HTR-8/SVneo (cell line): ENCODE measurements at places on chromosomes 13 and 19.

DNA sequence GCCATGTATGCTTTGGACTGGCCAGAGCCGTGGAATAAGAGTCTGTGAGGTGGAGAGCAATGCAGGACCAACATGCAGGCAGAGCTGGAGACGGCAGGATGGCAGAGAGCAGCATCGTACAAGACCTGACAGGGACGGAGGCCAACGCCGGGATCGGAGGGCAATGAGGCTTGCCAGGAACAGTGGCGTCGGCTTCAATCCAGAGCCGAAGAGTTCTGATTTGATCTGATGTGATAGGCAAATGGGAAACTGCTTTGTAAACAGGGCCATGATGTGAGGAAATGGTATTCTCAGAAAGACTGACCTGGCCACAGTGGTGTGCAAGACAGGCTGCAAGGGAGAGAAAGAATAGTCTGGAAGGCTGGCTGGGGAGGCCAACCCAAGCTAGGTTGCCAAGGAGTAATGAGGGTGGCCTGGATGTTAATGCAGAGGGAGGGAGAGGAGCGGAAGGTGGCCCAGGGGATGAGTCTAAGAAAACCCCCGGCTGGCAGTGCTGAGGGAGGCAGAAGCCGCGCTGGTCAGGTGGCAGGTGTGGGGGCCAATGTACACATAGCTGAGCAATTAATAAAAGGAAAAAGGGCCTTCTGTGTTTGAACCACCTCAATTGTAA, 26.7 kb downstream of the RCBTB2 start:
- DNase-seq = no peak

GRCh38 chr13:30091691-30092090, 215.7 kb downstream of the KATNAL1 start:
- DNase-seq = no peak

DNA sequence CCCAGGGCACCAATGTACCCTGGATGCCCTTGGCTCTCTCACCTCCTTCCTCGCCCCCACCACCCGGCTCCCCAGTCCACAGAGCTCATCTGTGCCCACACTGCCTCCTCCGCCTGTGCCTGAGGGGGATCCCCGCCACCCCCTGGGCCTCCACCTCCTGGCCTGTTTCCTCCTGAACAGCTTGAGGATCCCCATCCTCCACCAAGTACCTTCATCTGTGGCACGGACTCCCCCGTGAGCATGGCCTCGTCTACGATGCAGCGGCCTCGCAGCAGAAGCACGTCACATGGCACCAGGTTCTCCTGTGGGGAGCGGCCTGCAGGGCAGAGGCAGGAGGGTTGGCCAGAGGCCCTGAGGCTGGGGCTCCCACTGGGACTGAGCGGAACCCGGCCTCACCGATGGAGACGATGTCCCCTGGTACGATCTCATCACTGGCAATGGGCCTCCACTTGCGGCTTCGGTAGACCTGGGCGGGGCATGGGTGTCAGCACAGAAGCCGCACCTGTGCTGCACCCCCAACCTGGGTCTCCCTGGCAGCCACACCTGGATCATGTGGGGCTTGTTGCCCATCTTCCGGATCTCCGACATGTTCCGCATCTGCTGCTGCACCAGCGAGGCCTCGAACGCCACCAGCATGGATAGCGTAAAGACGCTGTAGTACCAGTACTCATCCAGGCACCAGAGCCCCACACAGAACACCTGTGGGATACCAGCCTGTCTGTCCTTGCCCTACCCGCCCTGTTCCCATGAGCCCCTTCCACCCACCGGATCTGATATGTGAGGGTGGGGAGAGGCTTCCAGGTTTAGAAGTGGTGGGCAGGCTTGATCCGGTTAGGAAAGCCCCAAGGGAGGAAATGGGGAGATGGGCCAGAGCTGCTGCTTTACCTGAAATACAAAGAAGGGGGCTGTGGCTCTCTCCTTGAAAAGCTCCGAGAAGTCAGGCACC, 6.8 kb downstream of the ATP13A1 start:
- DNase-seq = no peak

DNA sequence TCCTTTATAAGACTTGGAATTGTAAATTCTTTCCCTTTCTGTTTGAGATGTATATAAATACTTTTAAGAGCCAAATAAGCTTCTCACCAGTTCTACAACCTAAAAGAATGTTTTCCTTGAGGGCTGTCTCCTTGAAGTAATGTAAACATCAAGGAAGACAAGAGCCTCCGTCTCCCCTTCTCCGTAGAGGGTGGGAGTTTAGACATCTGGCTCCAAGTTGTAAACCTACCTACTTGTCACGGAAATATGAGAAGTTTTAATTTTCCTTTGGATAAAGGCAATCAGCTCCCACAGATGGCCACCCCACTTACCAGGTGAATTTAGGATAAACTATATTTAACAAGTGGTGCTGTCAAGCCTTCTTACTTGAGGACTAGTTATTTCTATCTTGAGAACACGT, 237.9 kb downstream of the NALCN start:
- no peak for DNase-seq

DNA sequence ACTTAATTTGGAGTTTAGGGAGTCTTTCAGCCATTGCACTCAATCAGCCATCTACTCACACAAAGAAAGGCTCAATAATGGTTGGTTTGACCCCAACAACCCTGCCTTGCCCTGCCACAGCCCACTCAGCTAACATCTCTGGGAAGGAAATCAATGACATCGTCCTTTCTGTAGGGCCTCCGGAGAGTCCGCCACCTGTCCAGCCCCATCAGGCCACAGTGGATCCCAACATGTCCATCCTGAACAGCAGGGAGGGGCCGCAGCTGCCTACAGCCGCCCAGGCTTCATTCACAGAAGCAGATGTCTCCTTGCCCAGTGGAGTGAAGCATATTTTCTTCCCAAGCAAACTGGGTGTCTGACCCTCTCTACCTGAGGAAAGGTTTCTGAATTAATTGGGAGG, 4.2 kb upstream of the CDX2 start:
- DNase-seq = no peak

DNA sequence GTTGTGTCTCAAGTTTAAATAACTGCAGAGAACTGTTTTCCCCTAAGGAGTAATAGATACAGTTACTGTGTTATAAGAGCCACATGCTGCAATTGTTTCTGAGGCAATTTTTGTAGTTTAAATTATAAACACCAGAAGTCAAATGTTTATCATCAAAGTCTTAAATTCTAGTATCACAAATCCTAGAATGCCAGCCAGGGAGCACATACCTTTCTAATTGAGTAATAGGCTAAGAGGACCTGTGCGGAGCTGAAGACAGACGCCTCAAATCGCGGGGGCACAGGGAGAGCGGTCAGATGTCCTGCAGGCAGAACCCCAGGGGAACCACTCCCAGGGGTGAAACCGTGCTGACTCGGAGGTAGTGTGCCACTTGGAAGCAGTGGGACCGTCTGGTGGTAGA, 65.2 kb upstream of the TNFRSF19 start:
- no peak for DNase-seq

GRCh38 chr19:3983936-3984583, 1.2 kb downstream of the EEF2 start:
- no peak for DNase-seq

DNA sequence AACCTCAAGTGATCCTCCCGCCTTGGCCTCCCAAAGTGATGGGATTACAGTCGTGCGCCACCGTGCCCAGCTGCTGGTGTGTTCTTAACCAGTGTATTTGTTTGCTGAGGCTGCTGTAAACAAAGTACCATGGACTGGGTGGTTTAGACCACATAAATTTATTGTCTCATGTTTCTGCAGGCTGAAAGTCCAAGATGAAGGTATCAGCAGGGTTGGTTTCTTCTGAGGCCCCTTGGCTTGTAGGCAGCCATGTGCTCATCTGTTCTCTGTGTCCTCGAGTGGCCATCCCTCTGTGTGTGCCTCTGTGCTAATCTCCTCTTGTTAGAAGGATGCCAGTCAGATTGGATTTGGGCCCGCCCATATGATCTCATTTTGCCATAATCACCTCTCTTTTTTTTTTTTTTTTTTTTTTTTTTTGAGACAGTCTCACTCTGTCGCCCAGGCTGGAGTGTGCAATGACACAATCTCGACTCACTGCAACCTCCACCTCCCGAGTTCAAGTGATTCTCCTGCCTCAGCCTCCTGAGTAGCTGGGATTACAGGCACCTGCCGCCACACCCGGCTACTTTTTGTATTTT, 31.8 kb downstream of the PEX11G start:
- no peak for DNase-seq

GRCh38 chr13:107157271-107157670, 589.3 kb upstream of the ARGLU1 start:
- no peak for DNase-seq

DNA sequence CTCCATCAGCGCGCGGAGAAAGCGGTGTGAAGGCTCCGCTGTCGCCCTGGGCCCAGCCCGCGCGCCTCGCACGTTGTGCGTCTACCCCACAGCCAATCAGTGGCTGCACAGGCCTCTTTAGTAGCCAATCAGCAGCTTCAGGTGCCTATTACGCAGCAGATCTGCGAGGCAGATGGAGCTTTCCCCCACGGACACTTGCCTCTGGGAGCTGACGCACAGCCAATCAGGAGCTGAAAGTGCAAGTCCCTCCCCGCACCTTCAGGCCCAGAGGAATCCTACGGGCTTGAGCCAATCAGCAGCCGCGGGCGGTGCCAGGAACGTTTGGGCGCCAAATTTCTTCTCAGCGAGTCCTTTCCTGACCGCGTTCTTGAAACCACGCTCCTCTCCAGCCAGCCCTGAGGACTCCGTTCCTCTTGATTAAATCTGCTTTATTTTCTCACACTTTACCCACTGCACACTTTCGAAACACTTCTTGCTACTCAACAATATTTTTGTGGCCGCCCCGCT, 39.9 kb downstream of the SIGLEC7 start:
- DNase-seq = no peak

DNA sequence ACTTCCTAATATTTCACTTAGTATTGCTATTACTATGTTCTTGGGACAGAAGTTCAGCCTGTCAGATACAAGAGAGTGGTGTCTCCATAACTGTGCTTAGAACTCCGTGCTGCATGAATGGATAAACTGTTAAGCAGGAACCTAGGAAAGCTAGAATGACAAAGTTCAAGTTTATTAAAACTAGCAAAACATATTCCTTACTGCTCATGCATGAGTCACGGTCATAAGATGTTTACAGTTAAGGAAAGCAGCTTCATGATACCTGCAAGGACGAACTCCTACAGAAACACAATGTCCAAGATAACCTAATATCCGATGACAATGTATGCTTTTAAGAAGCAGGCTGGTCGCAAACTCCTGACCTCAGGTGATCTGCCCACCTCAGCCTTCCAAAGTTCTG, 6.0 kb upstream of the ZNF765 start:
- DNase-seq = no peak

DNA sequence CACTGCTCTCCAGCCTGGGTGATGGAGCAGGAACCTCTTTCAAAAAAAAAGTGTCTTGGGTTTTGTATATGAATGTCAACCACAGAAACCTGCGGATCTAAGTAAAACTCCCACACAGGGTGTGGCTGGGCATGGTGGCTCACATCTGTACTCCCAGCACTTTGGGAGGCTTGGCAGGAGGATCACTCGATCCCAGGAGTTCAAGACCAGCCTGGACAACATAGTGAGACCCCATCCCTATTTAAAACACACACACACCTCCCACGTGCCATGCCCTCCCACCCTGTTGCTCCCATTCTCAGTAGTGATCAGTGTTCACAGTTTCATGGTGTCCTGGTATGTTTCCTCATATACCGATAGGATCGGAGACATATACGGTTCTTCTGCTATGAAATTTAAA, 9.2 kb downstream of the TMED1 start:
- DNase-seq = no peak

- no peak for DNase-seq
These were observed 371.1 kb downstream of the PCDH9 start for GRCh38 chr13:66859078-66859477.

DNA sequence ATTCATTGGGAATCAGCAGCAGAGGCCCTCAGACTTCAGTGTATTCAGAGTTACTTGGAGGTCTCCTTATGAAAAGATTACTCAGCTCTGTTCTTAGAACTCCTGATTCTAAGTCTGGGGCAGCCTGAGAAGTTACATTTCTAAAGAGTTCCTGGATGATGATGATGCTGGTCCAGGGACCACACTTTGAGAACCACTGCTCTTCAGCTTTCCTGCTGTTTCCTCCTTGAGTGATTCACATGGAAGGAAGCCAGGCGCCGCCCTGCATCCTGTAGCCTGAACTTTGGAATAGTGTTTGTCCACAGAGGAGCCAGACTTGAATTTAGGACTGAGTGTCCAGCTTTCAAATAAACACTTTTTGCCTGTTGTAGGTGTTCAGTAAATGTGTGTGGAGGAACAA, 2.9 kb downstream of the CEBPG start:
- no peak for DNase-seq

DNA sequence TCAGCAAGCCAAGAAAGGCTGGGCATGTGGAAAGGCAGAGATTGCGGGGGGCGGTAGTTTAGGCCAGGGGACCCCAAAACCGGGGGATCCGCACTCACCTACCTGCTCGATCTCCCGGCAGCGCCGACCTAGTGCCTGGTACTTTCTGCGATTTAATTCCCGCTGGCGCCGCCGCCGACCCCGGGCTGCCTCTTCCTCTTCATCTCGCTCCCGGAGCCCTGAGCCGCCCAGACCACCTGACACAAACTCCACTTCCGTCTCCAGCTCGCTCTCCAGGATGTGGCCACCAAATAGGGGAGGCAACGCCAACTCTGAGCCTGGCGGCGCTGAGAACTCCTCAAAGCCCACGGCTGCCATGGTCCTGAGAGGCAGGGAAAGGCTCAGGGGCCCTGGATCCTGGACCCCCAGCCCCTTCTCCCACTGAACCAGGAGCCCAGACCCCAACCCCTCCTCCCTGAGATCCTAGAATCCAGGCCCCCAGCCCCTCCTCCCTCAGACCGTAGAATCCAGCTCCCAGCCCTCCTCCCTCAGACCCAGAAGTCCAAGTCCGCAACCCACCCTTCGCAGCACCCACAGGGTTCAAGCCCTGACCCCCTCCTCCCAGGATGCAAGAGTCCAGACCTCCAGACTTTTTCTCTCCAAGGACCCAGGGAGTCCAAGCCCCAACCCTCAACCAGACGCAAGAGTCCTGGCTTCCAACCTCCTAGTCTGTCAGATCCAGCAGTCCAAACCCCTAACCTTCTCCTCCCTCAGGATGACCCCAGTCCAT, 933 bp downstream of the TFPT start:
- DNase-seq = no peak

GRCh38 chr19:45154064-45154827, 6.5 kb downstream of the NKPD1 start:
- DNase-seq = peak; percentile 60

DNA sequence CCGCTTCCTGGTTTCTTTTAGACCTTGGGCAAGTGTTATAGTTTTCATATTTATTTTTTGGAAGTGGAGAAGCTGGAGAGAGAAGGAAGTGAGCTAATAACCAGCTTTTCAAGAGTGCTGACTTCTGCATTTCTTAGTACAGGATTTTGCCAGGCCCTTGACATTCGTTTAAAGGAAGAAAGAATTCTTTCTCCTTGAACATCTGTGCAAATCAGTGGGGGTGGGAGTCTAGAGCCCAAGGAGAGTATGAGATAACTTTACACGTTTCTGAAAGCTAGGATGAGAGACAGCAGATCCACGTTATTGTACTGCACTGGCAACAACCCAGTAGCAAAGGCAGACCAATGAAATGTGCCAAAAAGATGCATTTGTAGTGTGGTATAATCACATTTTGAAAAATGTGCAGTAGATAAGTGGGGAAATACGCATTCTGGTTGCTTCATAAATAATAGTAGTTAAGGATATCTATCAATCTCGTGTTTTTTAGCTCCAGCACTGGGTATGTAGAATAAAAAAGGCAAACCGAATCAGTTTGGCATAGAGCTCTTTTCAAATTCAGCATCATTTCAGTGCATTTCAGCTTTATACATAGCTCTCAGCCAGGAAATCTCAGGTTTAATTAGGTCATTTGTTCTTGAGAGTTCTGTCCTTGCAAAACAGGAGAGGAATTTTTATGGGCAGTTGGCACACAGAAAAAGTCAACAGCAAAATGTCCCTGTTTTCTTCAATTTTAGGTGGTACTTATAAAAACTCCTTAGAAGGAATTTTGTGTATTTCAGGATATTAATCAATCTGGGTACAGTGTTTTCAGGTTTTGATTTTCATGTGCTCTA, 4.3 kb downstream of the RNF113B start:
- DNase-seq = no peak
